Vagina (tissue), 2 donors: ENCODE measurements at places on chromosomes 3 and 15.

GRCh38 chr3:10188804-10189556 lies 24.3 kb downstream of the IRAK2 start:
- no peak for DNase-seq

- DNase-seq: no peak
These were observed 116.2 kb downstream of the ROBO1 start for GRCh38 chr3:79651536-79652065.

DNA sequence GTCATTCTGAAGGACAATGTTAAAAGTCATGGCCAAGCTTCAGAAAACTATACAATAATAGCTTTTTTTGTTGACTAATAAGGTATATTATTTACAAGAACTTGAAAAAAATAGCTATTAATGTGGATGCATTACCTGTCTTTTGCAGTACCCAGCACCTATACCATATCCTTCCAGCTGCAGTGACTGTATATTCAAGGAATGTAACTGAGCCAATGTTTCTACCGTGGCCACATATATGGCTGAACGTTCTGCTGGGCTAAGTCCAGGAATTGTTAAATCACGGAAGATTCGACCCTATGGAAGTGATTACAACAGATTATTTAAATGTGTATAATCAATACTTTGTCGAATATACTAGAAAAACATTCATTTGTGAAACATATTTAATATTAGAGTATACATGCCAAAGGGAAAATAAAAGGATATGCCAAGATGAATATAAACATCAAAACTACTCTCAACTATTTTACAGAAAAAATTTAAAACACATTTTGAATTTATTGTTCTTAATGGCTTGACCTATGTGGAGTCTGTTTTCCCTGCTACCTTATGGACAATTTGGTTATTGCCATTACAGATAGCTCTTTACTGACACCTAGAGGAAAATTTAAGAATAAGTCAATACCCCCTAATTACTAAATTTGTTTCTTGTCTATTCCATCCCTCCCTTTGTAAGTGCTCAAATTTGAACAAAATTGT lies 17.6 kb downstream of the ACAD11 start:
- DNase-seq: no peak

DNA sequence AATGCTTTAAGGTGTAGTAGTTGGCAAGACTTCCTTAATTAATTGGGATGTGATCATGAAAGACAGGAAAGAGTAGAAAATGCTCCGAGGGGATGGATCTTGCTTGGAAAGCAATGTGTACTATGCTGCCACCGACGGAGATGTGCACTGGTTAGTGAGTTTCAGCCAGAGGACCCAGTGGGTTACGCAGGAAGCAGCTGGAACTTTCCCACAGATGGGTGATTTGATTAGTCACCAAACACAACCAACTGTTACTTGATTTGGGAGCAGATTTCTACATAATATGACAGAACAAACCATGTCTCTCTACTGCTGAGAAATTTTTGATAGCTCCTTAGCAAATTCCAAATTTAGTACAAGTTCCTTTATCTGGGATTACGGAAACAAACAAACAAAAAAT lies 245.4 kb upstream of the MCTP2 start:
- no peak for DNase-seq

DNA sequence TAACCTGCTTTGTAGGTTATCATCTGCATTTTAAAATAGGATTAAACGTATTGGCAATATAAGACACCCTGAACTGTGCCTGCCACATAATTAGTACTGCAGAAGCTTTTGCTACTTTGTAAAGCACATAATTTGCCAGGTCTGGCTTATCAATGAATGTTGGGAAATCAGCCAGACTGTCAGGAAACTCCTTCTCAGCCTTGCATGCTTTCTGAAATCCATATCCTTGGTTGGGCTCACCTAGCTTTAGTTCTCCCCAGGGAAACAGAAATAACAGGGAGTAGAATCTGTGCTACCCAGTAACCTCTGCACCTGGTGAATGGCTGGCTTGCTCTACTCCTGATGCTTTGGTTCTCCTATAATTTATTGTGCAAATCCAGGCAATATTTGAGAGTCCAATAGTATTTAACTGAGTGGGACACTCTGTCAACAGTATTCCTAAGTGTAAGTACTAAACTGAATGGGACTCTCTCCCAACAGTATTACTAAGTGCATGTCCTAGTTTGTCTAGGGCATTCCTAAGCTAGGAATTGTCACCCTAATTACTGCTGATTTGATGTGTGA lies 354.5 kb downstream of the WDR72 start:
- DNase-seq: no peak

DNA sequence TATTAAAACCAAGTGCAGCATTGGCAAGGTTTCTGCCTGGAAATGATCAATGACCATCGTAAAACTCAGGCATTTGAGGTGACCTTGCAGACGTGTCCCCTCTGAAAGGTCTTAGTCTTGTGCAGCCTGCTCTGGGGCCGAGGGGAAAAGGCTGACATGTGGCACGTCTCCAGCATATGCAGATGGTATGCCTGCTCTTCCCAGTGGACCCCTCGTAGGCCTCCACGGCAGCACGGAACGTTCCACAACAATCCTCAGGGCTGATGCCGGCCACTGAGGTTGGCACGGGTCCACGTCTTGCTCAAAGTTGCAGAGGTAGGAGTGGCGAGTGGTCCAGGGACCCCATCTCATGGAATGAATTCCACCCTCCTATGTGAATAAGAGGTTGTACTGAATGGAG lies 247.5 kb upstream of the LYSMD4 start:
- DNase-seq: no peak

DNA sequence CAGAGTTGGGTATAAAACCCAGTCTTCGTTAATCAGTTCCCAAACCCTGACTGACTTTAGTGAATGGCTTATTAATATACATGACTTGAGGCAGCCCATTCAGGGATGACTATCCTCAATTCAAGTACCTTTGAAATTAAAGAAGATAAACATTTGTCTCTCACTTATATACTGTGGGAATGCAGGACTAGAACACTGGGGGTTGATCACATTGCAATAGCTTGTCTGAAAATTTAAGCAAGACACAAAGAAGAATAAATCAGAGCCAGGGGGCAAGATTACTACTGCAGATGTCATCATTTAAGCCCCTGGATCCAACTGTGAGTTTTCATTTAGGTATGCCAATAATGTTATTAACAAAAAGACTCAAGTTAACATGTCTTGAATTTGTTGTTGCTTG lies 647.7 kb downstream of the ZPLD1 start:
- DNase-seq: no peak

DNA sequence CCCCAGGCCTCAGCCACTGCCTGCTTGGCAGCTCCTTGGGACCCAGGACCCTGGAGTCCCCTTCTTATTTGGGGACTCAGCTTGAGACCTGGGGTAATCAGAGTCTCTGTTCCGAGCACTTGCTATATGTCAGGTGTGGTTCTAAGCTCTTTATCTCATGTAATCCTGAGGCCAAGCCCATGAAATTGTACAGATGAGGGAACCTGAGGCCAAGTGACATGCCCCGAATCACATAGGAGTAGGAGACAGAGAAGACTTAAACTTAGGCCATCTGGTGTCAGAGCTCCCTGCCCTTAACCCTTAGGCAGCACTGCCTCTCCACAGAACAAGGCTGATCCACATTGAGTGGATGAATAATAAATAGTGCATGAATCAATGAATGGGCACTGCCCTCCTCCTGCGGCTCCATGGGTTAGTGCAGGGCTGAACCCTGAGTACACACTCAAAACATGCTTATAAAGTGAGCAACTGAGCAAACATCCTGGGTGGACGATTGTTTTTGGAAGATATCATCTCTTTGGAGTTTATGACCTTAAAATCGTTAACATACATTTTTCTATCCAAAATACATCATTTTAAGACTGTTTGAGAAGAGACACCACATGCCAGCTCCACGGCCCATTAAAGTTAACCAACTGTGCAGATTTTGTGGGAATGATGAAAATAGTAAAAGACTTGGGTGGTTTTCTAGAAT lies 33.2 kb upstream of the IQSEC1 start:
- DNase-seq: no peak

DNA sequence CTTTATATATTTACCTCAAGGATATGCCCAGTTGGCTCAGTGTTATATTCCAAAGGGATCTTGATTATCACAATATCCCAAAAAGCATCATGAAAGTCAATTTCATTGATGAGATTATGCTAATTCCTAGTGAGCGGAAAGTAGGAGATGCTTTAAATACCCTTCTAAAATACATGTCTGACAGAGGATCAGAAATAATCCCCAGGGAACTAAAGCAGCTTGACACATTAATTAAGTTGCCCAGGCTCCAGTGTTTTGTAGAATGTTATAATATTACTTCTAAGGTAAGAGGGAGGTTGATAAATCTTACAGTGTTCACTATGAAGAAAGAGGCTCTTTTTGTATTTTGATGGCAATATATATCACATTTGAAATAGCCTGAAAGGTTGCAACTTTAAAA lies 767.5 kb upstream of the ROBO1 start:
- DNase-seq: no peak

- DNase-seq: no peak
These were observed 35.0 kb upstream of the HES1 start for GRCh38 chr3:194100856-194101390.

- no peak for DNase-seq
These were observed 136.4 kb downstream of the LIPC start for GRCh38 chr15:58568157-58568571.

DNA sequence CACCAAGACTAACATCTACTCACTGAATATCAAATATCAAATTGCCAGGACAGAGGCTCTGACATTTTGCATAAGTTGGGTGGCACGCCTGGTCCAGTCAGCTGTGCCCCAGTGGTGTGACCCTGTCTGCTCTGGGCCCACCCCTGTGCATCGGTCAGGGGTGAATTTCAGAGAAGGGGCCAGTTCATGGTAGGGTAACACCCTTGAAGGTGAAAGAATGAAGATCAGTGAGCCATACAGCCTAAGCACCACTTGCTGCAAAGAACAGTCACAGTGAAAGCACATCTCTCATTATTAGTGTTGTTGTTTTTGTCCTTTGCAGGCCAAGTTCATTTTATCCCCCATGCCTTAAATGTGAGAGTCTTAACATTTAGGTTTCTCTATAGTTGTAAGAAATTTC lies 86.8 kb downstream of the MYRIP start:
- no peak for DNase-seq

GRCh38 chr3:127536830-127537812 lies 53.4 kb downstream of the TPRA1 start:
- DNase-seq: no peak

DNA sequence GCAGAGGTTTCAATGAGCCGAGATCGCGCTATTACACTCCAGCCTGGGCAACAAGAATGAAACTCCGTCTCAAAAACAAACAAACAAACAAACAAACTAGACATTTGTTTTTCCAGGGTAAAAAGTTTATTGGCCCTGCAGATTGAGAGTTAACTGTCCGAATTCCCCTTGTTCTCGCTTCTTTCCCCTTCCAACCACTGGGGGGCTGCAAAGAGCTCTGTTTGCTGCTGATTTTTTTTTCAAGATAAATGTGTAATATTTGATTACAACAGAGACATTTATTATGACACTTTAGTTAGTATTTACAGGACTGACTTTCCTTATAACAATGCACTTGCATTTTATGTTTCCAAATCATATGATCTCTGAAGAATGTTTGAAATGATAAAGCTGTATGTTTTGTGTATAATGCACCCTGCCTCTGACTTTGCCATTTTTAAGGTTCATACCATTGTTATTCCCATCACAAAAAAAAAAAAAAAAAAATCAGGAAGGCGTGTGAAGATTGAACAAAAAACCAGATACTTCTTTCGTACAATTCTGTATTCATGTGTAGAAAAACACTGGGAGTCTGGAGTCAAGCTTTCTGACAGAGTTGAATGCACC lies 2.8 kb downstream of the CLSTN2 start:
- DNase-seq: no peak

DNA sequence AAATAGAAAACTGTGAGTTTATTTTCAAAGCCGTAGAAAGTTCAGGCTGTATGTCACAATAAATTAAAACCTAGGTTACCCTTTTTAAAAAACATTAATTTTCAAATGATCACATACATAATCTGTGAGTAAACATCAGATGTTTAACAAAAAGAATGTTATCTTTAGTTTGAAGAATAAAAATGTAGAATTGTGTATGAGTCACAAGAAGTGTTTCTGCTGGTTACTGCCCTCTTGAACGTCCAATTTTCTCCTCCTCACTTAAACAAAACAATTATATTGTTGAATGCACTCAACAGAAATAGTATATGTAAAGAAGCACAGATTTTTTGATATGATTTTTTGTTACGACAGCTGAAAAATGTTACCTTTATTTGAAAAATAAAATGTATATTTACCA lies 855.1 kb downstream of the ROBO1 start:
- DNase-seq: no peak

DNA sequence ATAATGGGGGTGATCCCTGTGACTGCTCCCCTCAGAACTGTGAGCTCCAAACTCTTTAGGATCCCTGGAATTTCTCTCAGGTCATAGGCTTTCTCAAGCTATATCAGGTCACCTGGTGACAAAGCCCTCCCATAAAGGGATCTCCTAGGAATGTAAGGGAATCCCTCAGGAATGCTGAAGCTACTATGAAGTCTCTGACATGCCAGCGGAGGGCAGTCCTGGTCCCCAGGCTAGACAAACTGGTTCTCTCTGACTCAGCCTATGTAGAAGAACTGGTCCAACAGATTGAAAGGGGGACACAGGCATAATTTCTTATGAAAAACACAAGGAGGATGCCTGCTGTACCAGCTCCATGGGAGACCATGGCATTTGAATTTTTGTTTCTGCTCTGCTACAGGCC lies 6.7 kb downstream of the LPCAT4 start:
- DNase-seq: no peak

DNA sequence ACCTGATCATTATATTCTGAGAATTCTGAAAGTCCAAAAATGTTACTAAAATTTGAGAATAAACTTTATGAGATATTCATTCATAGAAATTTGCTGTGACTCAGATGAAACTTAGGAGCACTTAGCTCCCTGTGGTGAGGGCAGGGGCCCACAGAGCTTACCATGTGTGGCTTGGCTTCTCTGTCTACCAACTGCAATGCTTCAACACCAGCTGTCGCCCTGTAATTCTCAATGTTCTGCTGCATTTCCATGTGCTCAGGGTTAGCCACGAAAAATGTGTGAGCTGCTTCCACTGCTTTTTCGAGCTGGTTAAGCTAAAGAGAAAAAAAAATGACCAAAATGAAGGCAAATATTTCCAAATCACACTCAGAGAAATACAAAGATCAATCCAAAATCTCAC lies 125.6 kb downstream of the P3H2 start:
- no peak for DNase-seq

DNA sequence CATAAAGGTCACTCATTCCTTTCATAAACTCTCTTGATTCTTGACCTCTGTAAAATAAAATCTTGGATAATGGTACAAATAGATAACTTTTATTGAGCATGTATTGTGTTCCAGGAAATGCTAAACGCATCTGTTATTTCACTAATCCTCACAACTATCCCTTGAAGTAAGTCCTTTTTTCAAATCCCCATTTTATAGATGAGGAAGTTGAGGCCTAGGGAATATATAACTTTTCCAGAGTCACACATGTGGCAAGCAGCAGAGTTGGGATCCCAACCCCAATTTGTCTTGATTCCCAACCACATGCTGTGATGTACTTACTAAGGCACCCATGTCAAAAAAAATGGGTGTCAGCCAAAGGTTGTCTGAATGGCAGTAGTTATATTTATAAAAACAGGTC lies 6.3 kb downstream of the VPS39 start:
- no peak for DNase-seq
